ENCODE measurements at places on chromosomes 6 and 20.

DNA sequence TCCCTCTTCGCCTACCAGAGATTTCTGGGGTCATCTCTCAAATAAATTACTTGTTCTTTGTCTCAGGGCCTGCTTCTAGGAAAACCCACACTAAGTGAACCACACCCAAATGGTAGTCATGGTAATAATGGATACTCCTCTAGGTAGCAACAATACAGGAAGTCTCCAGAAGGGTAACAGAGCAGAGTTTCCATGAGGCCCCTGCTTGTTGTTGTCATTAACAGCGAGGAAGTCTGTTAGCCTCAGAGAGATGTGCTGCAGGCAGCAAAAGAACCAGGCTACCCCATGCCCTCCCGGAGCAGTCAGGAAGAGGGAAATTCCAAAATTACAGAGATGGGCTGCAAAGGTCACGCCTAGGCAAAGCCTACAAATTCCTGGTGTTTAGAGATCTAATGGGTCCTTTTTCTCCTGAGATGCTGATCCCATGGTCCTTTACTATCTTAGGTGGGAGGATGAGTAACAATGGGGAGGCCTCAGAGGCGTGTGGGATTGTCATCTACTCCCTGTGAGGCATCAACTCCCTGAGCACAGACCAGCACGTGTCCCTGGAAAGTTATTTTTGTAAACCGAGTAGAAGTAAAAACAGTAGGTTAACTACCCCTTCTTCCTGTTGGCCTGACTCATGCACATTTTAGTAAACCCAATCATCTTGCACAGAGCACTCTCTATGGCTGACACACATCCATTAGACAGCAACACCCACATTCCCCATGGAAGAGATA is 10.1 kb downstream of the ISM1 start:
- no peak for DNase-seq

DNA sequence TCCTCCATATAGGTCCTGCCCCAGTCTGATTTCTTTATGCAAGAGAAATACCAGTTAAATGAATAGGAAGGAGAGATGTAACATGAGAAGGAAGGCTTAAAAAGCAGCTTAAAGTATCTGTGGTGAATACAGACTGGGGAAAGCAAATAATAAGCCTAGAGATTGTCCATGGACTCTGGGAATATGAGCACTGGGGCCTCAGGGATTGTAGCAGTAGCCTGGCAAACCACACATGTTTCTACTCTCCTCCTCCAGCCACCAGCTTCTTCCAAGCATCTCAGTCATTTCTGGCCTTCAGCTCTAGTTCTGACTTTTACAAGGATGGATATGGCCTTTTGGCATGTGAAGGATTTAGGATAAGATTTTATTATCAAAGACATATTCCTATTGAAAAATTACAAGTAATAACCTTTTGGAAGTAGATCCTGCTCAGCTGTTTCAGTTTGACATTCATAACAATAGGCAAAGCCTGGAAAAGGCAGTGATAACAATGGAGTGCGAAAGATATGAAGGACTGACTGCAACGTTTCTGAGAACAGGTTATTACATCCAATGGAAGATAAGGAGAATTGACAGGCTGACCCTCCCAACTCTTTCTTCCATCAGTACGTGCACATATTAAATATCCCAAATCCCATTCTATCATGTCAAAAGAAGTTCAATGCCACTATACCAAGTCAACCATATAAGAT is 41.6 kb downstream of the CYP39A1 start:
- DNase-seq, result no peak

DNA sequence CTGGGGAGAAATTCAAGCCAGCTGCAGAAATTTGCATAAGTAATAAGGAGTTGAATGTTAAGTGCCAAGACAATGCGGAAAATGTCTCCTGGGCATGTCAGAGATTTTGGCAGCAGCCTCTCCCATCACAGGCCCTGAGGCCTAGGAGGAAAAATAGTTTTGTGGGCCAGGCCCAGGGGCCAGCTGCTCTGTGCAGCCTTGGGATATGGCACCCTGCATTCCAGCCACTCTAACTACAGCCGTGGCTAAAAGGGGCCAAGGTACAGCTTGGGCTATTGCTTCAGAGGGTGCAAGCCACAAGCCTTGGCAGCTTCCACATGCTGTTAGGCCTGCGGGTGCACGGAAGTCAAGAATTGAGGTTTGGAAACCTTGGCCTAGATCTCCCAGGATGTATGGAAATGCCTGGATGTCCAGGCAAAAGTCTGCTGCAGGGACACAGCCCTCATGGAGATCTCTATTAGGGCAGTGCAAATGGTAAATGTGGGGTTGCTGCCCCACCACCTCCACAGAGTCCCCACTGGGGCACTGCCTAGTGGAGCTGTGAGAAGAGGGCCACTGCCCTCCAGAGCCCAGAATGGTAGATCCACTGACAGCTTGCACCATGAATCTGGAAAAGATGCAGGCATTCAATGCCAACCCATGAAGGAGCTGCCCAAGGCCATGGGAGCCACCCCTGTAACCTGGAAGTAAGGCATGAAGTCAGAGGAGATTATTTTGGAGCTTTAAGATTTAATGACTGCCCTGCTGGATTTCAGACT is 126.5 kb downstream of the DTNBP1 start:
- DNase-seq, result no peak

- no peak for DNase-seq
Measured at GRCh38 chr20:7714549-7714948, 225.7 kb downstream of the HAO1 start.

- DNase-seq, result no peak
Measured at GRCh38 chr6:142696123-142697000, 248.6 kb downstream of the HIVEP2 start.
